ENCODE measurements at places on chromosomes 13 and 19. TPM values are rescaled to one million over a fixed set of nuclear protein-coding genes. Genes with fewer than 3 reads are reported as not detected.

RNF17 gene
- total RNA-seq: not detected

DOCK6 gene
- total RNA-seq: 9.2 TPM

B9D2 gene
- total RNA-seq: 22.8 TPM

HIPK4 gene
- total RNA-seq: 0.17 TPM

MEDAG gene
- total RNA-seq: 0.16 TPM

DCT gene
- total RNA-seq: not detected

TNNT1 gene
- 135 TPM for total RNA-seq

CAPN12 gene
- 6.1 TPM for total RNA-seq

CABP5 gene
- total RNA-seq: not detected

NPAS1 gene
- 6.7 TPM for total RNA-seq

LILRA5 gene
- not detected for total RNA-seq

ZGLP1 gene
- total RNA-seq: 1.7 TPM

SOX1 gene
- total RNA-seq: not detected

ATP4A gene
- not detected for total RNA-seq

VSTM1 gene
- 0.52 TPM for total RNA-seq

FRY gene
- total RNA-seq: not detected

ZNF575 gene
- total RNA-seq: 1.5 TPM

NAPSA gene
- 0.84 TPM for total RNA-seq

BBC3 gene
- total RNA-seq: 27.6 TPM

TLE6 gene
- total RNA-seq: 5.0 TPM

LMTK3 gene
- 2.1 TPM for total RNA-seq

ZNF576 gene
- total RNA-seq: 20.0 TPM

PRR36 gene
- total RNA-seq: 0.19 TPM

KBTBD6 gene
- total RNA-seq: 5.1 TPM

CALR3 gene
- total RNA-seq: not detected

PRTN3 gene
- 0.23 TPM for total RNA-seq

MADCAM1 gene
- total RNA-seq: 0.48 TPM

PCP2 gene
- total RNA-seq: not detected

MATK gene
- total RNA-seq: 1.5 TPM

KLK11 gene
- not detected for total RNA-seq

CYP4F2 gene
- total RNA-seq: 0.07 TPM

BEST2 gene
- 1.8 TPM for total RNA-seq

FUT6 gene
- total RNA-seq: not detected

MAG gene
- not detected for total RNA-seq

IGFL2 gene
- 1.3 TPM for total RNA-seq

TNFRSF19 gene
- total RNA-seq: 4.2 TPM

ELSPBP1 gene
- total RNA-seq: not detected

PLPP2 gene
- total RNA-seq: 76.6 TPM

SBK3 gene
- 0.81 TPM for total RNA-seq

KLHL1 gene
- not detected for total RNA-seq

F7 gene
- total RNA-seq: 0.07 TPM

PIK3R2 gene
- total RNA-seq: 9.3 TPM

ZNF835 gene
- not detected for total RNA-seq

CEACAM5 gene
- 1.5 TPM for total RNA-seq

LENG9 gene
- 7.0 TPM for total RNA-seq

GPR18 gene
- not detected for total RNA-seq

MVB12A gene
- total RNA-seq: 40.2 TPM

ZNF254 gene
- 7.9 TPM for total RNA-seq

SEMA6B gene
- 5.6 TPM for total RNA-seq

FUT3 gene
- total RNA-seq: not detected

CEACAM4 gene
- not detected for total RNA-seq

ZSCAN5A gene
- 7.2 TPM for total RNA-seq

RTBDN gene
- 0.33 TPM for total RNA-seq

ZNF808 gene
- total RNA-seq: 0.24 TPM

UTP14C gene
- total RNA-seq: 6.8 TPM
